ENCODE measurements at places on chromosomes 6 and 20.

DNA sequence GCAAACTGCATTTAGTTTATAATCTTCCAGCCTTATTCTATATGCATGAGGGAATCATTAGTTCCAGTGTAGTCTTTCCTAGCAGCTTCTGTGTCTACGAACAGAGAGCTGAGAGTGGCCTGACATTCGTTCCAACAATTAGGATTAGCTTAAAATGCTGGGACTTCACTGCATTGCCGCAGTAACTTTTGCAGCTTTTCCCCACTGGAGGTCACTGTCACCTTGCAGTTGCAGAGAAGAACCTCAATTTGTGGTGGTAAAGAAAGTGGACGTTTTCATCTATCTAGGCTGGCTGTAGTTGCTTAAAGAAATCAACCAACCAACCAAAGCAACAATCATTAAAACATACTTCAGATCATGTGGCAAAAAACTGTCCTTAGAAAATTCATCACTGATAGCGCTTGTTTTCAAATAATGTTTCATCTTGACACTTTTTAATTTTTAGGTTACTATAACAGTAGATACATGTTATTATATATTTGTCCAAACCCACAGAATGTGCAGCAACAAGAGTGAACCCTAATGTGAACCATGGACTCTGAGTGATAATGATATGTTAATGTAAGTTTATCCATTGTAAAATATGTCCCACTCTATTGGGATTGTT, 12.2 kb downstream of the MYLK4 start:
- peak; percentile 82 for DNase-seq

DNA sequence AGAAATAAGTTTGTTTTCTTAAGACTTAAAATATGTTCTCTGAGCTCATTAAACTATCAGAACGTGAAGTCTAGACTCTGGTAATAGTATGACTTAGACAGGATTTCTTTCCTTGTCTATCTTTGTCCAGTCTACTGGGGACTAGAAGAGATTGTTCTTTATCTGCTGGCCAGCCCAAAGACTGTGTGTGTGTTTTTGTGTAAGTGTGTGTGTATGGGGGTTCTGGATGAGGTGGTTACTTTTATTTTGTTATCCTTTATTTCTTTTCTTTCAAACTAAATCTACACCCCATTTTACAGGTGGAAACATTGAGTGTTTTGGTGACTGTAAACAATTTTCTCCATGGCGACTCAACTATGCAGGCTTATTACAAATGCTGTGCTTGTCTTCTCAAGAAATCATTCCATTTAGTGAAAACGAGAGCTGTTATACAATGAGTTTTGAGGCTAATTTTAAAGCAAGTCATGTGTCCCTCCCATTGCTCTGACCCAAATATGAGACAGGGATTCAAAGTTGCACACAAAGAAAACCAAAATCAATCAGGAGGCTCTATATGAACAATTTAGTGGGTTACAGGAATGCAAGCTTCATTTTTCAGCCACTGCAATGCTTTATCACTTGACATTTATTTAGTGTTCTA, 97.6 kb downstream of the ELOVL5 start:
- DNase-seq: no peak

DNA sequence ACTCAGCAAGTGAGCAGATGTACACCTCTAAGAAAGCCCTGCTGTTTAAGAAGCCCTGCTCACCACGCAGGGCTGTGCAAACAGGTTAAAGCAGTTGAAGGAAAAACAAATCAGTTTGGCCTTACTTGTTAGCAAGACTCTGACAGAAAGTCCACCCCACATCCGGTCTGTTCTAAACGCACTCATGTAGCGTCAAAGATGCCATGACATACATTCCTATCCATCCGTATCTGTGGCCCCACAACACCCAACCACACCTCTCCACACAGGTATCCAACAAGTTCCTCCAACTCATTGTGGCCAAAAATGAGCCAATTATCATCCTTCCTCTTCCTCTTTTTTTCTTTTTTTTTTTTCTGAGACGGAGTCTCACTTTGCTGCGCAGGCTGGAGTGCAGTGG, 22.8 kb upstream of the RAB22A start:
- no peak for DNase-seq

- DNase-seq: no peak
Measured at GRCh38 chr6:169984181-169985120, 233.0 kb downstream of the ERMARD start.

DNA sequence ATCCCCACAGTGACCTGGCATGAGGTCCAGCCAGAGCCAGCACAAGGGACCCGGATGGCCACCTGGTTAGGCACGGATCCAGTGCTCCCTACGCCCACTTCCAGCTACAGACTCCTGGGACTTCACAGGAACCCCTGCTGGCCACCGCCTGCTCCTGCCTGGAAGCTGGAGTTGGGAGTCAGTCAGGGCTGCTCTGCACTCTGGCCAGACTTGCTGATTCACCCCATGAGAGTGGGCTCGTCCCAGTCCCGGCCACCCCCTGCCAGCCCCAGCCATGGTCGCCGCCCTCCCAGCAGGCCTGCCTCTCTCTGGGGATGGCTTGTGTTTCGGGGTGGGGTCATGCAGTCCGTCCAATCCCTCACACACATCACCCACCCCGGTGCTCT, 125.8 kb downstream of the DLL1 start:
- DNase-seq: no peak

GRCh38 chr20:16301986-16302385, 271.3 kb downstream of the KIF16B start:
- DNase-seq: no peak

DNA sequence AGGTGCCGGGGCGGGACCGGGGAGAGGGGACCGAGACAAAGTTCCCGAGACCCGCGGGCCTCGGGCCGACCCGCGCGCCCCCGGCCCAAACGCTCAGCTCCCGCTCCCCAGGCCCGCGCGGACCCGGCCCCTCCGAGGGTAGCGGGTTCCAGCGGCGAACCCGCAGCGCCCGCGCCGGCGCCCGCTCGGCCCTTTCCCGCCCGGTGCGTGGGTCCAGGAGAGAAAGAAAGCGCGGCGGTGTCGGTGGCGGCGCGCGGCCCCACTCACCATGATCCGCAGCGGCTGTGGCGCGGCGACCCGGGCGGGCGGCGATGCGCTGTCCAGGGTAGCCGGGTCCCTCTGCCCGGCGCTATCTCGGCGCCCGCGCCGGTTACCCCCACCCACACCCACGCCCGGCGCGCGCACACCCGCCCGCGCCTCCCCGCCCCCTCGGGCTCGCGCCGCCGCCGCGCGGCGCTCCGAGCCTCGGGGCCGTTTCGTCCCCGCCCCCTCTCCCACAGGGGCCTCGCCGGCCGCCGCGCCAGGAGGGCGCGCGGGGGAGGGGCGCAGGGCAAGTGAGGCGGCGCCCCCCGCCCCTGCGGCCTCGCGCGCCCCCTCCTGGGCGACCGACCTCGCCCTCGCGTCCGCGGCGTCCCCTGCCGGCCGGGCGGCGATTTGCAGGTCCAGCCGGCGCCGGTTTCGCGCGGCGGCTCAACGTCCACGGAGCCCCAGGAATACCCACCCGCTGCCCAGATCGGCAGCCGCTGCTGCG, at the start of gene ELOVL2:
Gene ELOVL2, minus strand, starts transcription at position 345 of the 751 bp plus-strand sequence. Its CDS starts 75 bp downstream, at position 270.
- no peak for DNase-seq

- DNase-seq: no peak
Measured at GRCh38 chr20:25249198-25249931, 1.5 kb downstream of the PYGB start.

Data from head of caudate nucleus (tissue), 42 donors.